DMS 273 treated with DMSO at 0.1 percent for 48 hours (cell line): ENCODE measurements at places on chromosomes 5 and 9.
A peak's percentile ranks its signal among the peaks of the same experiment; 100 is the strongest.

- DNase-seq, result no peak
Observed at GRCh38 chr5:55636683-55637082, 75.4 kb downstream of the SLC38A9 start.

- no peak for DNase-seq
Observed at GRCh38 chr5:36680066-36680465, 73.7 kb downstream of the SLC1A3 start.

DNA sequence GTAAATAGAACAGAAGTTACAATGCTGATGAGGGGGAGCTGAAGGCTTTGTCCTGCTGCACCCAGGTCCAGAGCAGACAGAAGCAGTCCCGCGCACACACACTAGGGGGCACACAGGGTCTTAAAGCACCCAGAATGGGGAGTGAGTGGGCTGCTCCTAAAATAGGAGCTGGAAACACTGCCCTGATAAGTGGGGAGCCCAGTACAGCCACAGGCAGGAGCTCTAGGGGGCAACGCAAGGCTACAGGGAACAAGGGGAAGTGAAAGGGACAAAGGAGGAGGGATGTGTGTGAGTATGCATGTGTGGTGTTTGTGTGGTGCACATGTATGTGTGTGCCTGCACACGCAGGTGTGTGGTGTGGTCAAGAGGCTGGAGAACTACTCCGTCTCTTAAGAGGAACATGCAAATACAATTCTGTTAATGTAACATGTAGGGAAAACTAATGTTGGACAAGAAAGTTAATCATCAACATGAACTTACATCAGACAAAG lies 191.5 kb downstream of the ROR2 start:
- no peak for DNase-seq

DNA sequence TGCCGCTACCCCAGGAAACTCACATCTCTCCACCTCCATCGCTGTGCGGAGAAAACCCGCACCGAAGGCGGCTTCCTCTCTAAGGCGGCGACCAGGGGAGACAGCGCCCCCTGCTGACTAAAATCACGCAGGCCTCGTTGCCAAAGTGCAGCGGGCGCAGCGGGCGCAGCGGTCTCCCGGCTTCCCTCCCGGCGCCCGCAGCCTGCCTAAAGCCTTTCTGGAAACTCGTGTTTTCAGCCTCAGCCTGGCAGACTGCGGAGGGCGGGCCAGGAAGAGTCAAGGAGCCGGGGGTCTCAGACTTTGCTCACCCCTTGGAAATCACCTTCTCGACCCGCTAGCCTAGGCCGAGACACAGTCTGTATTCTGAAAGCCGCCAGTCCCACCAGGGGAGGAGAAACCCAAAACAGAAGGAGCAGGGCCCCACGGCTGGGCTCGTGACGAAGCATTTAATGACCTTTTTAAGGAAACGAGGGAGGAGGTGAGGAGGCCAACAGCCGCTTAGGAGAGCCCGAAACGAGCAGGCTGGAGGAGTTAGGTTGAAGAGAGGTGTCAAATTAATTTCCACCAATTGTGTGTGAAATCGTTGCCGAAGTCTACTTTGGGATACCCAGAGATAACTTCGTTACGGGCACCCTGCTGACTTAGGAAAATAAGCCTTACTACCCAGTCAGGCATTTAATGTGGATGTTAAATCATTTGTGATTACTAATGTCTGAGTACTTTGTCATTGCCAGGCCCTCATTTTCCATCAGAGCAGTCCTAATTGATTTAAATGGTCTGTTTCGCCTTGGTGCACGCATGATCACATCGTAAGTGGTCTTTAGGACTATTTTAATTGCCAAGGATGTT lies 7.3 kb upstream of the FOXB2 start:
- DNase-seq, result no peak

DNA sequence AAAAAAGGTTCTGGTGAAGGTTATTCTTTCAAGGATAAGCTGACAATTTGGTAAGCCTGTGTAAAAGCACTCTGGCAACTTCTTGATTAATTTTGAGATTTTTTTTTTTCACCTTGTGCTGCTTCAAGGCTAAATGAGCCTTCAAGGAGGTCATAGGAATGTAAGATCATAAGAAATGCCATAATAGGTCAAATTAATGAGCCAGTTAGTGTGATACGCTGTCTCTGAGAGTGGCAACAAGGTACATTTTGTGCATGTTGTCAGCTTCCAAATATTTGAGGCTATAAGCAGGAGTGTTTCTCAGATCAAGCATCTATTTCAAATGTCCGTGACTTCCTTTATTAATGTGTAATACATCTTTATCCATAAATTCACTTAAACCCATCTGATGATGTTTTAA lies 72.3 kb upstream of the CDH6 start:
- DNase-seq, result no peak

DNA sequence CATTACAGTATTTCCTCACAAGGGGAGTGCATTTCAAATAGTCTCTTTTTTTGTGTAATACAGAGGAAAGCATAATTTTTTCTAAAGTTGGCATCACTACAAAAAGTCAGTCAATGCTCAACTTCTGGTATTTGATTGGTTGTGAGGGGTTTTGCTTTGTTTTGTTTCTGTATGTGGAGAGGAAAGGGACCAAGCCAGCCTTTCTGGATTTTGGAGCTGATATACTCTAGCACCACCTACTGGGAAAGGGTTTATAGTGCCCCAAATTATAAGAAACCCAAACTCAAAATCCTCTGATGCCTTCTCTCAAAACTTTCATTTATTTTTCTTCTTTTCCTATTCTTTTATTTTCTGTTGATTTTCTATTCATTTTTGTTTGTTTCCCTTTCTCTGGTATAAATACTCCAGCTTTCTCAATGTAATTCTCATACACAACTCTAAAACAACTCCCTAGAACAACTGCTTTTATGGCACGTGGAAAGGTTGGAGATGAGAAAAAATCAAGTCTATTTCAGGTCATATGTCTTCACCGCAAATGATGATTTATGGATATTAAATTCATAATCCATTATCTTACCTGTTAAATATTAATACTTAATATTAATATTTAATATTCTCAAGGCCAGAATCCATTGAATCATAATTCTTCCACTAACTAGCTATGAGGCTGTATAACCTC lies 69.5 kb upstream of the ANXA1 start:
- no peak for DNase-seq

DNA sequence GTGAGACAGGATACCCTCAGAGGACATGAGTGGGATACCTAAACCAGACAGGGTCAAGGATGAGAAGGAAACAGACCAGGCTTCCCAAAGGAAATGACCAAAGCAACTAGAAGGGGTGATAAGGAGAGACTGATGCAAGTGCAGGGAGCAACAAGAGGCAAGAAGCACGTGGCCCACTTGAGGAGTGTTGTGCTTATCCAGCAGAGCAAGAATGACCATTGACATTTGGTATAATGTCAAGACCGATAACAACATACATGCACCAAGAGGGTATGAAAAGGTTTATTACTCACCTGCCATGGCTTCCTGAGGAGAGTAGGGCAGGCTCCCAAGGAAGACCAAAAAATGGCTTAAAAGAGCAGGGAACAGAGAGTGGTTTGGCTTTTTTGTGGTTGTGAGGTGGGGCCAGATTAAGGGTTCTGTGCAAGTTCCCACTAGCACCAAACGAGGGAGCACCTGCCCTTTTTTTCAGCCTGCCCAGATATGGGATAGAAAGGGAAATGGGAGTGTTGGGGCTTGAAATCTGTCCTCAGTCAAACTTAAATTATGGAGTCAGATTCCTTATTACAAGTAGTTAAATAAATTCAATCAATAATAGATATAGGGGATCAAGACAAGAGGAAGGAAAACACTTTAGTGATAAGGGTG lies 513.6 kb downstream of the RASEF start:
- no peak for DNase-seq

DNA sequence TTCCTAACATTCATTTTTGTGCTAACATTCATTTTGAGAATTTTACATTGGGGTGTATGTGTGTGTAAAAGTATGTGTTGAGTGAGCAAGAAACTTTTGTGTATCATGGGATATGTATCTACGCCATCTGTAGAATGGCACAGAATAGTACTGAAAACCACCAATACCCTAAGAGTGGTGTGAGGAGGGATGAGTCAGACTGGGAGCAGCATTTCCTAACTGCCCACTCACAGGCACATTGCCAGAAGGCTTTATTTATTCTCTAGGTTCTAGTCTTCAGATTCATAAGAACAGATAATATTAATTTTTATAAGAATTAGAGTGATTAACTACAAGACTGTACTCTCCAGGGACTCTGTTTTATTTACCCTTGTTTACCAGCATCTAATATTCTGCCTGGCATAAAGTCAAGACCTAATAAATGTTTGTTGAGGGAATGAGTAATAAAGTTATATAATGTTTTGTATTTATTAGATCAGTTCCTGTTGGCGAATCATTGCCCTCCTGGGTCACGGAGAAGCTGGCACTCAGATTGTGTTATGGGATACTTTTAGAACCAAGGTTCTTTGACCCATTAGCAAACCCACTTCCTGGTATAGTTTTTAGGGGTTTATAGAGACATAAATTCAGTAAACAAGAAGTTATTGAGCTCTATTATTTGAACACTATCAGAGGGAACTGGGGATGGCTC lies 159.1 kb upstream of the PPP2R2B start:
- no peak for DNase-seq

DNA sequence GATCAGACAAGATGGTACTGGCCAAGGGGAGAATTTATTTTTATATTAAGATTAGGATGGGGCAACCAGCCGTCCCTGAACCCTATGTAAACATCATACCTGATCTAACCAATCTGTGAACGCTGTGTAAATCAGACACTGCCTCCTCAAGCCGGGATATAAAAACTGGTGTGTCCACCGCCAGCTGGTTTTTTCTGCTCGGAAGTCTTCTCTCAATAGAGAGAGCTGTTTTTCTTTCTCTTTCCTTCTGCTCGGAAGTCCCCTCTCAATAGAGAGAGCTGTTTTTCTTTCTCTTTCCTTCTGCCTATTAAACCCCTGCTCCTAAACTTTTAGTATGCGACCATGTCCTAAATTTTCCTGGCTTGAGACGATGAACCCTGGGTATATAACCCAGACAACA lies 615.5 kb upstream of the NUDT12 start:
- DNase-seq, result no peak

DNA sequence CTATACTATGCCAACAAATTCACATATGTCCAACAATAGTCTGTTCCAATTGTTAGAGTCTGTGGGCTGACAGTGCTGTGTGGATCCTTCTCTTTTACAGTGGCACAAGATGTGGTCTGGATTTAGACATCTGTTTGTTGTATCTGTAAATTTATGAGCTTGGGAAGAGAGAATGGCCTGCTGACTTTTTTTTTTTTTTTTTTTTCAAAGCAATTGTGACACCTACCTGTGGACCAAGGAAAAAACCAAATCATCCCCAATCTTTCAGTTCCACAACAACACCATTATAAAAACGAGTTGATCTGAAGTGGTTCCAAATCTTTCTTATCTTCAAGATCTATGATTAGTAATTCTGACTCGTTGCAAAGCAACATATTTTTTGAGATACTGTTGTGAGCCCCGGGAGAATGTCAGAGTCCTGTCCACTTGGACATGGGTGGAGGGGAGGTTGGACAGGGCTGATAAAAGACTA lies 4.9 kb downstream of the IRX2 start:
- no peak for DNase-seq

- no peak for DNase-seq
Observed at GRCh38 chr9:4365055-4365454, 65.2 kb upstream of the GLIS3 start.

- no peak for DNase-seq
Observed at GRCh38 chr5:82881571-82882174, 195.5 kb downstream of the TMEM167A start.

GRCh38 chr9:129278391-129279237 lies 100.6 kb upstream of the IER5L start:
- no peak for DNase-seq

DNA sequence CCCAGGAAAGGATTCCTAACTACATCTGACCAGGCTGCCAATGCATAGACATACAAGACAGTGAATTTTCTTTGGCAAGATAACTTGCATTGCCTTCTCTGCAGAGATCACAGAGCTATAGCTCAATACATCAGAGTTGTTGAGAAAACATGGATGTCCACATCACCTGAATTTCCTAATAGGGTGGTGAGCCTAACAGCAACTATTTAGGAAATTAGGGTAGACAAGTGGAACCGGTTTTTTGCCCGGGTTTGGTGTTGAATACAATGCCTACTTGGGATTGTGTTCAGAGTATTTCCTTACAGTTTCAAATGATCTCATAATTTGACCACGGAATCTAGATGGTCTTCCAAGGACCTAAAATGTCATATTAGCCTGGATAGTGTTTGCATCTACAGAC lies 262.7 kb downstream of the KIF4B start:
- no peak for DNase-seq

- no peak for DNase-seq
Observed at GRCh38 chr5:4229414-4230292, 634.0 kb downstream of the IRX1 start.

GRCh38 chr5:169430671-169431070 lies 129.7 kb upstream of the SLIT3 start:
- no peak for DNase-seq

- DNase-seq, result no peak
Observed at GRCh38 chr9:16652582-16652981, 217.9 kb downstream of the BNC2 start.

- no peak for DNase-seq
Observed at GRCh38 chr5:1724822-1725602, 74.6 kb downstream of the MRPL36 start.

- no peak for DNase-seq
Observed at GRCh38 chr9:36345103-36345846, 54.8 kb downstream of the RNF38 start.

- no peak for DNase-seq
Observed at GRCh38 chr5:179261301-179262125, 83.7 kb downstream of the ADAMTS2 start.

- DNase-seq, result no peak
Observed at GRCh38 chr9:30103647-30104394, 2280.6 kb upstream of the ACO1 start.

DNA sequence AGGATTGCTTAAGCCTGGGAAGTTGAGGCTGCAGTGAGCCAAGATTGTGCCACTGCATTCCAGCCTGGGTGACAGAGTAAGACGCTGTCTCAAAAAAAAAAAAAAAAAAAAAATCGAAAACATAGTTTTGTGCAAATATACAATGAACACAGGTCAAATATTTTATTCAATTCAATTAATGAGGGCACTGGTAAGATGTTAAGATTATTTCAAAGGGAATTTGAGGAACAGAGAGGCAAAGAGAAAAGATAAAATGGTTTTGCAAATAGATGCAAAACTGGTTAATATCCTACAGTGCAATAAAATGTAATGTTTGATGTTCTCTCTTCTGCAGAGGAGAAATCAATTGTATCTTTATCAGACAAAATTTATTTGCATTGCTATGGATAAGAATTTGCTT lies 39.5 kb upstream of the GNE start:
- DNase-seq, result no peak

DNA sequence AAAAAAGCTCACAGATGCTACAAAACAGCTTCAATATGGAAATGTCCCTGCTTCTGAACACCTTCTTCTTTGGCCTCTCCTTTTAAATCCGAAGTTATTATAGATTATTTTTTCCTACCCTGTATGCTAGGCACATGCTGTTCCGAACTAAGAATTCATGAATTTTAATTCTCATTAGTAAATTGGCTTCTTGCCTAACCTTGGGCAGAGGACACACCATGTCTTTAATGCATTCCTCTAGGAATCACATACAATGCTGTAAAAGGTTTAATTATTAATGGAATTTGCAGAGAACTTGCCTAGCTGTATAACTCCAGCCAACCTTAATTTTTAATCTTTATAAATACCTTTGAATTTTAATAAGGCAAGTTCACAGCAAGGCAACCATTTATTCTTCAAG lies 234.4 kb downstream of the NTRK2 start:
- no peak for DNase-seq

- peak; percentile 32 for DNase-seq
Observed at GRCh38 chr9:34547960-34548611, 25.3 kb upstream of the ENHO start.
